T-helper 1 cell (primary cell): ENCODE measurements at places on chromosomes 5 and 9.

DNA sequence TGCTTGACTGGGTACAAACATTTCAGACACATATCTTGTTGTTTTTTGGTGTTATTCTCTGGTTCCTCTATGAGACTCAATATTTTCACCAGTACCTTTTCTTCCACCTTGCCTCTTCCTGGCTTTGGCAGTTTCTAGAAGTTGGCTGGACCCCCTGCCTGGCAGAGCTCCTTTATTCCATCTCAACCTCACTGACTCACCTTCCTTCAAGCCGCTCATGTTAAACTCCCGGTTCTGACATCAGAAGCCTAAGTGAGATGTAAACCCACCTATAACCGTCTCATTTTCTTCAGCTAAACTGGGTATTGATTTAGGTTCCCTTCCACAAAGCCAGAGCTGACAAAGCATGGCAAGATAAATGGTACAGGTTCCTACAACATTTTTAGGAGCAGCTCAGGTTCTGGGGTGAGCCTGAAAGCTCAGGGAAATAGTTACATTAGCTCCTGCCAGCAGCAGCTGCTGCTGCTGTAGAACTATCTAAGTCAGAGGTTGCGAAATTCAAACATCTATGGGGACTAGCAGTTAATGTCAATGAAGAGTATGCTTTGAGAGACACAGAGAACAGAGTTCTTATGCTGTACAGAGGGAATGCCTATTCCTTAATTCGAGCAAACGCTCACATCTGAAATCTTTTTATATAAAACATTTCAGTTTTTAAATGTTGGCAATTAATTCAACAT is 197.1 kb upstream of the NR3C1 start:
- DNase-seq: no peak

DNA sequence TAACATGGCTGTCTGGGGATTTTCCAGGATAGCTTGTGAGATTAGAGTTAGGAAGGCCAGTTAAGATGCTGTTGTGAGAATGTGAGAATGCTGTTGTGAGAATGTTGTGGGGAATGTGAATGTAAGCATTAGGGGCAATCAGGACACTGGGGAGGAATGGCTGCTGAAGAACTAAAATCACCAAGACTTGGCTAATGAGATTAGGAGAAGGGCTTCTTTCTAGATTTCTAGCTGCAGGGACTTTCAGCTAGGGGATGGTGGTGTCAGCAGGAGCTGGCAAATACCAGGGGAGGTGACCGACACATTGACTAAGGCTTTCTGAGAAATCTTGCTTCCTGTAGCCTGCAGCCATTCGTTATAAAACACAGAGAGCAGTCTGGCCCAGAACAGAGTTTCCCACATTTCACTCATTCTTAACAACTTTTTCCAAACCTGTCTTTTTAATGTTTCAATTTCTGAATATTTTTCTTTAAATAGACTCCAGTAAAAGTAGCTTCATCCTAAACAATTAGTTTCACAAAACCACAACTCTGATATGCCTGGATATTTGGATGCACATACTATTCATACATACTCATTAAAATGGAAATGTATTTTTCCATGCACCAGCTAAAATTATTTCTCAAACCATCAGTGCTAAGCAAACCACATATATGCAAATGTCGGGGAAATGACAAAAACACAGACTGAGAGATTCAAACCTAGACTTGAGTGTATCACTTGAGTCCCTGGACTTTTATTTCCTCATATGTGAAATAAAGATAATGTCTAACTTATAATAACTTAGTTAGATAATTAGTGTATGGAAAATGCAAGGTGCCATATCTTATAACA is 89.3 kb upstream of the TNC start:
- DNase-seq: peak; percentile 47

GRCh38 chr9:71171517-71171916 is 50.1 kb upstream of the TRPM3 start:
- DNase-seq: no peak

DNA sequence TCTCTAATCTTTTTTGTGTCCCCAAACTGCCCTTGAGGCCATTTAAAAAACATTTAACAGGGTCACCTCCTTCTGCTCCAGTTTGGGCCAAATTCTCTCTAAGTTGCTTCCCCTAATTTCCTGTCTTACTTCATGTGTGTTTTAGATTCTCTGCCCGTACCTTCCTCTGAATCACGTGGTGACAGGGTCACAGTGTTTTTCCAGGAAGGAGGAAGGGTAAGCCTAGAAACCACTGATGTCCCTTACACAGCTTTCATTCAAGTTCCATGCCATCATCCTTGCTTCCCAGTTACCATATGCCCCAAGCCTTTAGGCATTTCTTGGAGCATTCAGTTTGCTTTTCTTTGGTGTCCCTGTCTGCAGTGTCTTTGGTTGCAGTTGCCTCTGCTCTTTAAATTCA is 42.4 kb upstream of the MACIR start:
- no peak for DNase-seq

DNA sequence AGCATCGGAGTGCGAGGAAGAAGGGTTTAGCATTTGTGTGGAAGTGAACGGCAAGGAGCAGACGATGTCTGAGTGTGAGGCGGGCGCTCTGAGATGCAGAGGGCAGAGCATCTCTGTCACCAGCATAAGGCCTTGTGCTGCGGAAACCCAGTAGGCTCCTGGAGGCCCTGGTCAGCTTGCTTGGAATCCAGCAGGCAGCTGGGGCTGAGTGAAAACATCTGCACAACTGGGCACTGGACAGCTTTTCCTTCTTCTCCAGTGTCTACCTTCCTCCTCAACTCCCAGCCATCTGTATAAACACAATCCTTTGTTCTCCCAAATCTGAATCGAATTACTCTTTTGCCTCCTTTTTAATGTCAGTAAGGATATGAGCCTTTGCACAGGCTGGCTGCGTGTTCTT is 72.1 kb downstream of the C7 start:
- DNase-seq: no peak

- no peak for DNase-seq
Observed at GRCh38 chr9:124006448-124007361, 4.9 kb upstream of the LHX2 start.

GRCh38 chr5:55073211-55073610 is 29.2 kb upstream of the GZMA start:
- no peak for DNase-seq

DNA sequence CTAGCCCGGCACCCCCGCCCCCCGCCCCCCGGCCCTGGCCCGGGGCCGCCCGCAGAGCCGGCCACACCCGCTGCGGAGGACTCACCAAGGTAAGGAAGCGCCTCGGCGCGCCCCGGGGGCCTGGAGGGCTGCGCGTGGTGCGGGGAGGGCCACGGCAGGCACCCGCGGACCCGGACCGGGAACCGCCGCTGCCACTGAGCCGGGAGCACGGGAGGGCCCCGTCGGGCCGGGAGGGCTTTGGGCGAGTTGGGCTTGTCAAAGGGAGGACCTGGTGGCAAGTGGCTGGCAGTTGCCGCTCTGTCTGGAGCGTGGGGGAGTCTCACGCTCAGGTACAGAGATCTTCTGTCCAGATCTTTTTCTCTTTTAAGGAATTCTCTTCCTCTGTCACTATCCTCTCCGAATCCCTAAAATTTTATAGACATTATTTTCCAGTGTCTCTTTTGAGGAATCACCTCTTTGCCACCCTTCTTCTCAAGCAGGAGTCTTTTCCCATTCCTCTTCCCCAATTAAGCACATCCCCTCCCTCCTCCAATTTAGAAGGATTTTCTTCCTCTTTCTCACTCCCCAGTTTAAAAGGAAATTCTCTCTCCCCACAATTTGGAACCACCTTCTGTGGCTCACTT is 11.3 kb upstream of the LHX2 start:
- DNase-seq: no peak

DNA sequence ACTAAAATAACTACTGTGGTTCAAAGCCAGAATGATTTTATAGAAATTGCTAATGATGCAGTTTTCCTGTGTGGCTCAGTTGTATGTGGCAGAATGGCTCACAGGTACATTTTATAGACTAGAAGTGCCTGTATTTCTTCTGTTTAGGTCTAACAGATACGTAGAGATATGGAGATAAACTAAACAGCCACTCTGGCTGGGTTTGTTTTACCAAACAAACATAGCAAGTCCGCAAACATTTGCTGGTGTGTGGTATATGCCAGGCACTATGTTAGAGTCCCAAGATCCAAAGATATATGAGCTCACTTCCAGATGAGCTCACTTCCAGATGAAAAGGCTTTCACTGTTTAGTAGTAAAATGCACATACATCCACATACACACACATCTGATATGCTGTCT is 24.4 kb downstream of the ADRB2 start:
- no peak for DNase-seq

DNA sequence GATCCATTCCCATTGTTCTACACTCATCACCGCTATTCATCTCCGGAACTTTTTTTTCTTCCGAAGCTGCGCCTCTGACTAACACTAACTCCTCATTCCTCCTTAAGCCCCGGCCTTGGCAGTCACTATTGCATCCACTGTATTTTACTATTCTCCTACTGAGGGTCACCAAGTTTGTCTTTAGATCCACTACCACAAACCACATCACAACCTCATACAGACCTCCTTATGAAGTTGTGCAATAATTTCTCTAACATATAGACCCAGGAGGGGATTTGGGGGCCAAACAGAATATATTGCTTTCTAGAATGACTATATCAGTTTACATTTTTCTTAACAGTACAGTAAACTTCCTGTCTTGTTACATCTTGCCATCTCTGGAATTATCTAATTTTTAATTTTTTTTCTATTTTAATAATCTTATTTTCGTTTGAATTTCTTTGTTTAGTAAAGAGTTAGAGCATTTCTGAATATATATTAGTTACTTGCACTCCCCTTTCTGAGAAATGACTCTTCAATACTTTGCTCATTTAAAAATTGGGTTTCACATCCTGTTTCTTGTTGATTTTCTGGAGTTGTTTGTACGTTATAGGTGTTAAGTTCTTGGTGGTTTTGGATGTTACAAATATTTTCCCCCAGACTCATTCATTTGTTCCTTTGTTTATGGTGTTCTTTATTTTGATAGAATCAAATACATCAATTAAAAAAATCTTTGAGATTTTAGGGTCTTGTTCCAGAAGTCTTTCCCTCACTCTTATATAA is 37.1 kb downstream of the DMRT2 start:
- no peak for DNase-seq

DNA sequence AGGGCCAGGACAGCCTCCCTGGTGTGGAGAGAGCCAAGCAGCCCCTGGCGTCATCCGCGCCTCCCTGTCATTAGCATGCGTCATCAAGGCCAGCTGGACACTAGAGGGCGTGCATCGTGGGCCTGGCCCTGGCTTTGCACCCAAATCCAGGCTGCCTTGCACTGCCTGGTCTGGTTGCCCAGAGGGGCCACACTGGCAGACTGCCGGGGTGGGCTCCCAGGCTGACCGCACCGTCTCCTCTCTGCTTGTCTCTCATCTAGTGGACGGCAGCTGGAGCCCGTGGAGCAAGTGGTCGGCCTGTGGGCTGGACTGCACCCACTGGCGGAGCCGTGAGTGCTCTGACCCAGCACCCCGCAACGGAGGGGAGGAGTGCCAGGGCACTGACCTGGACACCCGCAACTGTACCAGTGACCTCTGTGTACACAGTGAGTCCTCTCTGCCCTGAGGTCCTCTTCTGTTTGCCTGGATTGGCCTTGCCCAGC is 29.0 kb downstream of the HK3 start:
- no peak for DNase-seq

DNA sequence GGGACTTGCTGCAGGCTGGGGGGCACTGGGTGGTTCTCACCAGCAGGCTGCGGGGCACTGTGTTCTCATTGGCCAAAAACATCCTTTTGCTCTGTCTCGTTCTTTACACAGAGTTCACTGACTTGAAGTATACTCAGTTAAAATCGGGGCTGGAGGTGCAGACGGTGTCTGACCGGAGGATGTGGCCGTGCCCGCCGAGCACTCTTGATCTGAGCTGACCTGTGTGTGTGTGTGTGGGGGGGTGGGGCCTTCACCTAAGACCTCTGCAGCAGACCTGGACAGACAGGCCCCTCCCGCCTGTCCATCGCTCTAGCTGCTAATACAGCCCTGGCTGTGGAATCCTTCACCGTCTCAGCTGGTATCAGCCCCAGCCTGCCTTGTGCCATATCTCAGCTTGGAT is 7.1 kb downstream of the TOR1B start:
- DNase-seq: no peak

- no peak for DNase-seq
Observed at GRCh38 chr5:79800979-79801827, 111.6 kb downstream of the CMYA5 start.

DNA sequence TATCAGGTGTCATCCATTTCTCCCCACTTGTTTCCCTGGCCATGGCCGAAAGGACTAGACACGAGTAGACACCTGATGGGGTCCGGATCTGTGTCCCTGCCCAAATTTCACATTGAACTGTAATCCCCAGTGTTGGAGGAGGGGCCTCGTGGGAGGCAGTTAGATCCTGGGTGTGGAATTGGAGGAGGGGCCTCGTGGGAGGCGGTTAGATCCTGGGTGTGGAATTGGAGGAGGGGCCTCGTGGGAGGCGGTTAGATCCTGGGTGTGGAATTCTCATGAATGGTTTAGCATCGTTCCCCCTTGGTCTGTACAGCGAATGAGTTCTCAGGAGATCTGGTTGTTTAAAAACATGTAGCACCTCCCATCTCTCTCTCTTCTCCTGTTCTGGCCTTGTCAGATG is 165.8 kb downstream of the NR3C1 start:
- DNase-seq: no peak

DNA sequence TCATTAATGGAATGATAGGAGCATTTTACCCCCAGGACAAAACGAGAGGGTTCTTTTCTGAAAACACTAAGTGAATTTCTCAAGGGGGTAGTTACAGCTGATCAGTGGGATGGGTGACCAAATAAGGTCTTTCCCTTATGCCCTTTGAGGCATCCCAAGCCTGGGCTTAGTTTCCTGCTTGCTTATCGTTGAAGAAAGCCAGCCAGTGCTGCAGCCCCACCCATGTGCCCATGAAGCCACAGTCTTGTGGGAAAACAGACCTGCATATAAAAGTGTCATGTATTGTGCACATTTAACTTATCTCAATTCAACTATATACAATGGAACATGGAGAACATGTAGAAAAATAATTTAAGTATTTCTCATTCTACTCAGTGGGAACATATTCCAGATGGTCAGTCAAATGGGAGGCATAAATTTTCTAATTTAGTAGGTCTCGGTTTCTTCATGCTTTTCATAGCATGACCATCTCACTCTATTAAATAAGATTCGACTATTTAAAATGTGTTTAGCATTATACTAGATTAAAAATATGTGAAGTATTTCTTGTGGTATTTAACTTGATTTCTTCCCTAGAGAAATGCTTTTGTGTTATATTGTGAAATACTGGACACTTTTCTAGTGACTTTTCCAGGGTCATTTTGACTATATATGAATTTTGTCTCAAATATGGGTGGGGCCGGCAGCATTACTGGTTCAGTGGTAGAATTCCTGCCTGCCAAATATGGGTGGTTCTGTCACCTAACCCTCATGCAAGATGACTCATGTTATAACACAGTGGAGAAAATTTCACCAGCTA is 189.7 kb upstream of the SGCD start:
- no peak for DNase-seq

- DNase-seq: no peak
Observed at GRCh38 chr9:27535701-27536118, 6.1 kb upstream of the MOB3B start.

DNA sequence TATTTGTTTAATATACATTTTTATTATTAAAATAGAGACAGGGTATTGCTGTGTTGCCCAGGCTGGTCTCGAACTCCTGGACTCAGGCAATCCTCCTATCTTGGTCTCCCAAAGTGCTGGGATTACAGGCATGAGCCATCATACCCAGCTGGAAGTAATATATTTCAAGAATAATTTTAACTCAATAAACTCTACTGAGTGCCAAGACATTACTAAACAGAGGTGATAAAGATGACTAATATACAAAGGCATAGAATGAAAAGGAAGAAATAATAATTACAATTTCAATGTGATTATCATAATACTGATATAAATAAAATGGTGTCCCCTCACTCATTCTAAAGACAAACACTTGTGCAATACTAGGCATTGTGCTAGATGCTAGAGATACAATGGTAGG is 13.9 kb downstream of the GOLPH3 start:
- DNase-seq: no peak

- DNase-seq: no peak
Observed at GRCh38 chr5:133700251-133700650, 87.9 kb upstream of the FSTL4 start.
